ENCODE measurements at places on chromosomes 2 and 18.
A peak's percentile ranks its signal among the peaks of the same experiment; 100 is the strongest.

- DNase-seq: no peak
Measured at GRCh38 chr2:68659081-68659480, 15.7 kb downstream of the PROKR1 start.

DNA sequence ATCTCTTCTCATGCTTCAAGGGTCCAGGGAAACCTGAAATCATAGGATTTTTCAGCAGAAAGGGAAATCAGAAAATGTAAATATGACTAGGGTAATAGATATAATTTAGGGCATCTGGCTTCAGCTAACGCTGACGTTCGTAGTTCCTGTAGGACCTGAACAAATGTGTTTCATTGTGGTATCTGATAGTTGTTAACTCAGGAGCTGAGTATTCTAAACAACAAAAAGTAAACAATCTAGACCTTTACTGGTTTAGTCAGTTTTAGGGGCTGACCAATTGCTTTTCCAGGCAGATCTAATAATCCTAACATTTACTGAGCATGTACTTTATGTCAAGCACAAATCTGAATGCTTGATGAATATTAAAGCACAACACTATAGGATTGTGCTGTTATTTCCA is 114.8 kb downstream of the GALNT1 start:
- no peak for DNase-seq

DNA sequence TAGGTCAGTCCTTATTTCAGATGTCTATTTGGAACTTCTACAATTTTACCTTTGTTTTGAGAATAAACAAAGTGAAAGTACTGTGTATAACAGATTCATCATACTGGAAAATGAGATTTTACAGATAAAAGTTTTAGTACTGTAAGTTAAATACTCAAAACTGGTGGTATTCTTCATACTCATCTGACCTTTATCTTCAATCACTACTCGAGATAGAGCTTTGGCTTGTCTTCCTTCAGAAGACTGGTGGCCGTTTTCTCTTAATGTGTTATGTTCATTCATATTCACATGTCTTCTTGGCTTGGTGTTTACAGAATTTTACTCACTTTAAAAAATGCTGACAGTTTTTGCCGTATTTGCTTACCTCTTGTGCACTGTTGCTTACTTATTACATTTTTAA is 2.1 kb downstream of the SPOPL start:
- DNase-seq: peak; percentile 1

DNA sequence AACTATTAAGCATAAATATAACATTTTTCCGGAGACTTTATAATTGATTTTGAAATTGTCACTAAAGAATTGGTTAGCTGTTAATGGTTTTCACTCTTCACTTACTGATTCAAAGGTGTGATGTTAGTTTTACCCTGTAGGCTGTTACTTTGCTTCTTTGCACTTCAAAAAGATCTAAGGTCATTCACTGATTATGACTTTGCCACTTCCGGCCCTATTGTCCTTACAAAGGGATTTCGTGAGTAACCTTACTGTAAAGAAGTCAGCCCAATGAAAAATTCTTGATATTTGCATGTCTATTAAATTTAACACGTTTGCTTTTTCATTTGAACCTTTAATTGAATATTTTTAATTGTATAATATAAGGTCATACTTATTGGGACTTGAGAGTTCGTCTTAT is 61.4 kb downstream of the GREB1L start:
- no peak for DNase-seq

DNA sequence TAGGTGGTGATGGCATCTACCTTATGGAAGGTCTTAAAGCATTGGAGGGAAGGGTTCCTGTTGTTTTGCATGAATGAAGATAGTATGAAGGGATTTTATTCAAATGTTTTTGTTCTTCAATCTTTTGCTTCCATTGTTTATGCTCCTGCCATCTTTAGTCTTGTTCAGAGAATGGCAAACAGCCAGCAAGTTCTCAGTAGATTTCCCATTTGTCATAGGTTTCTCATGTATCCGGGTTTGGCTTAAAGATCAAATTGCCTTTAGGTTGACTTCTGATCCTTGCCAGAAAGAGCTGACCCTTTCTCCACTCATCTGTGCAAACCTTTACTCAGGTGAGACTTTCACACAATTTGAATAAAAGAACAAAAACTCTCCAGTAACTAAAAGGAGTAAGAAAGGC is 44.2 kb upstream of the STAT4 start:
- DNase-seq: no peak

DNA sequence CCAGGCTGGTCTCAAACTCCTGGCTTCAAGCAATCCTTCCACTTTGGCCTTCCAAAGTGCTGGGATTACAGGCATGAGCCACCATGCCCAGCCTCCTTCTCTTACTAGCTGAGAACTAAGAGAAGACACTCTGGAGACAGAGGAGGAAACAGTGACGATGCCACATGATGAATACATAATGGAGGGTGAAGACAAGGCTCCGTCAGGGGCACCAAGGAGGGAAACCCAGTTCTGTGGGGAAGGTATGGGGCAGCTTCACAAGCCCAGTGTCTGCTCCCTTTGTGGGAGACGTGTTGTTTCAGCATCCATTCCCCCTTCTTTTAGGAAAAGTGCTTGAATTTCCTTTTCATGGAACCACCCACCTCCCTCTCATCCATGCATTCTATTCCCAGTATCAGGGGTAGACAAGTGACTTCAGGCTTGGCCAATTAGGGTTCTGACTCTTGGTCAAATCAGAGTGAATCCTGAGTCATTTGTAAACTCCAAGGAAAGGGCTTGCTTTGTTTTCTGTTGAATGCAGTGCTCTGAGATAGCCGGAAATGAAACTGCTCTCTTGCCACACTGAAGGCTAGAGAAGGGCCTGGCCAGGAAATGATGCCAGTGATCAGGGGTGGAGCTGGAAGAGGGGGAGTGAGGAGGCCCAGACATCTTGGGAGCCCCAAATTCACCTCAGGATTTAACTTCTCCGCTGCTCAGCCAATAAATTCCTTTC is 23.7 kb downstream of the TMEM127 start:
- peak; percentile 45 for DNase-seq

GRCh38 chr2:17539611-17540092 is 844 bp upstream of the VSNL1 start:
- peak; percentile 65 for DNase-seq

- DNase-seq: no peak
Measured at GRCh38 chr2:199136242-199136641, 321.5 kb downstream of the SATB2 start.

DNA sequence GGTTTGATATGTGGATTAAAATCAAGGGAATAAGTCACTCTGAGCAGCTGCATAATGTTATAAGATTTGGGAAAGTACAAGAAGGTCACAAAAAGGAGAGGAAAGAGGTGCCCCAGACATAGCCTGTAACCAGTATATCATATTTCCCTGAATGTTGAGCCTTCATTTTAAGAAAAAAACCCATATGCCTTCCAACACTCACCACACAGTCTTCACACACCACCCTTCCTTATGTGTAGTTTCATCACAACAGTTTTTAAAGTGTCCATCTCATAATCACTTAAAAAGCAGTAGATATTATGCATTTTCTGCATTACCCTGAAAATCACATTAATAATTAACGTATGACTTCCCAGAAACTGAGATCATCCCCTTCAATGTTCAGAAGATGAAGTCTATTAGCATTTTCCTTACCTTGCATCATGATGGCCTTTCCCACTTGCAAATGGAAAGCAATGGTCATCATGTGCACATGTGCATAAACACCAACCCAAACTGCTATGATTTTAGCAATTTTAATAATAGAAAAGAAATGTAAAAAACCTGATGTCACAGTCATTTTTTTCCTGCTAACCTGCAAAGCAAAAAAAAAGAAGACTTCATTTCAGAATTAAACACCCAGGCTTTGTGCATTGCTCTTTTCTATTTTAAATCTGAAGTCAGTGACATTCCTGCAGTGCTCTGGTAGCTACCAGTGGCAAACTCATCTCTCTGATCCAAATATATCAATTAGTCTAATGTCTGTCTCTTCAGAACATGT is 465.0 kb downstream of the SUCLG1 start:
- DNase-seq: no peak

DNA sequence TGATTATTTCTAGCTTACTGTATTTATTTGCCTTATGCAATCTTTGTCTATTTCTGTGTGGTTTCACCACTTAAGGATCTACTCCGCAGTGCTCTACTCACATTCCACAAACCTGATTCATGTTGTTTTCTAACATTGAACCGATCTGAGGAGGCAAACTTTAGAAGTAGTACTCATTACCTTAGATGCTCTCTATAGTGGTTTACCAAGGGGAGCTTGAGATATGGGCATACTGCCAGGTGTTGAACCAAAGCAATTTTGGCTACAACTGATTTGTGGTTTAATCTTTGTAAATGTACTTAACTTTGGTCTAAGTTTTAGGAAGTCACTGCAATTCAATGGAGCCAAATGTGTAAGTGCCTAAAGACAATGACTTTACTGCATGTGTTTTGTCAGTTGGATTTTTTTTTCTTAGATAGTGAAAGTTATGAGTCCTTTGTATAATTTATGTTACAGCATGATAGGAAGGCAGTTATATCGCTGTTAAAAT is 50.1 kb downstream of the MAP2 start:
- DNase-seq: peak; percentile 69

DNA sequence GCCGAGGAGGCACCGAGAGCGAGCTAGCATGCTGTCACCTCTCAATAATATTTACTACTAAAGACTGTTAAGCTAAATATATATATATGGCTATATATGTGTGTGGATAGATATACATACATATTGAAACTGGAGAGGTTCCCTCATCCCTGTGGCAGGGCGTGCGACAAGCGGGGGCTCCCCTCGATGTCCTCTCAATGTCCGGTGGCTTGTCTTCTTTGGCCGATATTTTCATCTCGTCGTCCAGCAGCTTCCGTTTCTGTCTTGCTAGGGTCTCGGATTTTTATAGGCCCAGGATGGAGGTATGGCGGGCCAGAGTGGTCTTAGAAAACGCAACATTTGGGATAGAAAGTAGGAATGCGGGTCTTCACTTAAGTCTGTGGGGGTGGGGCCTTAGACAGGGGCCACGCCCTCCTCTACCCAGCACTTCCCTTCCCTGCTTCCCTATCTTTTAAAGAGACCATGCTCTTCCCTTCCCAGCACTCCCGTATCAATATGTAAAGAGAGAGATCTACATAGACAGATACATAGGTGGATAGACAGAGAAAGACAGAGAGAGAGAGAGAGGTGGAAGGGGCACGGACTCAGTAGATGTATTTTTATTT is 866.8 kb downstream of the DSC3 start:
- DNase-seq: peak; percentile 55
